ENCODE measurements at places on chromosomes 16 and 17.

DNA sequence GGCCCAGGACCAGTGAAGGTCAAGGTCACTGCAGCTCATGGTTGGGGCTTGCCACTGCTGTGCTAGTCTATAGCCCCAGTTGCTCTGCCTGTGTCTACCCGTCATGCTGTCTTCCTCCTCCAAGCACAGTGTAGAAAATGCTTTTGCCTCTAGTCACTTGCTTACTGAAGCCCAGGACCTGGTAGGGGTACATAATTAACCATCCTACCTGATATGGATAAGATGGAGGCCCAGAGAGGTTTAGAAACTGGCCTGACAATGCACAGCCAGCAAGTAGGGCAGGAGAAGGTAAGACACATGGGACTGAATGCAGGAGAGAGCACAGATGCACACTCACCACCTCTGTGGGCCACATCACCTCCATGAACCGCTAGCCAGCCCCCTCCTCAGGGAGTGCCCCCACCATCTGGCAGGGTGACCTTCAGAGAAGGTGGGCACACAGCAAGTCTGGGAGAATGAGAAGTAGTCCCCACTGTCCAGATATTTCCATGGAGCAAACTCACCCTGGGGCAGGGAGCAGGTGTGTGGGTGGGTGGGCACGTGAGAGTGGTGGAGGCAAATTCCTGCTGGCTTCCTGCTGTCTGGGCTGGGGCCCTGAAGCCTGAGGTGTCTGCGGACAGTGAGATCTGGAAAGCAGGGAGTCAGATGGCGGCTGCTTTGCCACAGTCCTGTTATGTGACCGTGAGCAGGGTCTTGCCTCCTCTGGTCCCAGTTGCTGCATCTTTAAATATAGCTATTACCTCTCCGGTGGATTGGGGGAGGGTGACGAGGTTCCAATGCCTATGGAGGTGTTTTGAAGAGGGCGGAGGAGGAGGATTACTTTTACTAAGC, 1.0 kb downstream of the CX3CL1 start:
- no peak for DNase-seq
- no peak overlapping the region for H3K4me3 ChIP-seq
- H3K27ac ChIP-seq, result no peak overlapping the region
- H3K36me3 ChIP-seq, result no peaks in the 10 kb centered on the region

DNA sequence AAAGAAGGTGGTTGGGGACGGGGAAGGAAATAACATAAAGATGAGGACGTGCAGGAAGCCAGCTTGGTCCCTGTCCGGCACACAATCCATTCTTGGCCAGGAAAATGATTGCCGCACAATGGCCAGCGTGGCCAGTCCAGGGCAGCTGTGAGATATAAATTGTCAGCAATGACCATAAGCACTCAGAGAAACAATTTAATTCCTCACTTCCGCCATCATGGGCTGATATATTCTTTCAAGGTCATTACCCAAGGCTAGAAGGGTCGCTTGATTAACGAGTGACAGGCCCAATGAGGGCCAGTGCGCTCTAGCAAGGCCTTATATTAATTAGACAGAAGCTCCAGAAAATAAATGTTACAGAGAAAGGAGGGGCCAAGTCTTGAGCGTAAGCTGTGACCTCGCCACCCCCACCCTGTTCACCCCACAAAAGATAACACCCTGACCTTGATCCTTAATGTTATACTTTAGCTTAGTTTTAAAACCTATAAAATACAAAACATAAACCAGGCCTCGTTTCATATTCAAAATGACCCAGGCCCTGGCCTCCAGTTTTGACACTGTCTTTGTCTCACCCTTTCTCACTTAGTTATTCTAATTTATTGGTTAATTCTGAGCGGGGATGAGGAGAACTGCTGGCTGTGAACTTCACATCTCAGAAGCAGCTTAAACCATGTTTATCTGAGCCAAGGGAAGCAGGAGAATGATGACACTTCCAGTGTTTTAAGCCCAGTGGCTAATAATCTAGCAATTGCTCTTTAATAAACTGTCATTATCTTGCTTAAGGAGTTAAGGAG, 478.3 kb upstream of the ZFHX3 start:
- no peak for DNase-seq
- H3K27me3 ChIP-seq, result no peaks in the 10 kb centered on the region
- no peaks in the 10 kb centered on the region for H3K36me3 ChIP-seq
- no peaks in the 10 kb centered on the region for H3K4me1 ChIP-seq
- H3K4me3 ChIP-seq, result no peak overlapping the region
- no peak overlapping the region for H3K27ac ChIP-seq

- H3K27me3 ChIP-seq, result no peaks in the 10 kb centered on the region
- no peak overlapping the region for H3K4me3 ChIP-seq
- H3K36me3 ChIP-seq, result no peaks in the 10 kb centered on the region
- H3K4me1 ChIP-seq, result 0 out of 2 replicates have a peak, but pooled peaks cover 3% of the 10 kb centered on the region
- no peak for DNase-seq
These were observed 77.0 kb upstream of the TNRC6C start for GRCh38 chr17:77881545-77881944.

GRCh38 chr16:3716831-3717234, 491 bp downstream of the TRAP1 start:
- no peak for DNase-seq
- H3K36me3 ChIP-seq, result no peaks in the 10 kb centered on the region
- no peaks in the 10 kb centered on the region for H3K27me3 ChIP-seq
- peaks cover 1% of the 10 kb centered on the region for H3K4me1 ChIP-seq

DNA sequence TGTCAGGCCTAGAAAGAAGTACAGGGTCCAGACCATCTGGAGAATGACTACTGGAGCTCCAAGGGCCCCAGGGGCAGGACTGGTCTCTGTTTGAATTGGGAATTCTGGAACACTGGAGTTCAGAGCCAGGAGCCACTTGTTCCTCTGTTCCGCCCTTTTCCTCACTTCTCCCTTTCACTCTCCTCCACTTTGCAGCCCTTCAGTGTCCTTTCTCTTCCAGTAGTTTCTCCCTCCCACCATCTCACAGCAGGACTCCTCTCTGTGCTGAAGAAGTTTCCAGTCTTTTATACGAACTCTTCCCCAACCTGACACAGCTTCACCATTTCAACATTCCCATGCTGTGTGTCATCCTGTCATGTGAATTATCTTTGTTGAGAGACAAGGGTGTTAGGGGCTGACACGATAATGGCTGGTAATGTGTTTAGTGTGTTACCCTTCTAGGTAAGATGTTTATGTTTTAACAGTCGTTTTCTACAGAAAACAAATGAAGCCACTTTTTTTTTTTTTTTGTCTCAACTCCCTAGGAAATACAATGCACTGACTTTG, 180.3 kb upstream of the MYOCD start:
- no peaks in the 10 kb centered on the region for H3K4me1 ChIP-seq
- no peak overlapping the region for H3K27ac ChIP-seq
- no peak overlapping the region for H3K4me3 ChIP-seq
- no peak for DNase-seq
- no peaks in the 10 kb centered on the region for H3K27me3 ChIP-seq
- no peaks in the 10 kb centered on the region for H3K36me3 ChIP-seq

DNA sequence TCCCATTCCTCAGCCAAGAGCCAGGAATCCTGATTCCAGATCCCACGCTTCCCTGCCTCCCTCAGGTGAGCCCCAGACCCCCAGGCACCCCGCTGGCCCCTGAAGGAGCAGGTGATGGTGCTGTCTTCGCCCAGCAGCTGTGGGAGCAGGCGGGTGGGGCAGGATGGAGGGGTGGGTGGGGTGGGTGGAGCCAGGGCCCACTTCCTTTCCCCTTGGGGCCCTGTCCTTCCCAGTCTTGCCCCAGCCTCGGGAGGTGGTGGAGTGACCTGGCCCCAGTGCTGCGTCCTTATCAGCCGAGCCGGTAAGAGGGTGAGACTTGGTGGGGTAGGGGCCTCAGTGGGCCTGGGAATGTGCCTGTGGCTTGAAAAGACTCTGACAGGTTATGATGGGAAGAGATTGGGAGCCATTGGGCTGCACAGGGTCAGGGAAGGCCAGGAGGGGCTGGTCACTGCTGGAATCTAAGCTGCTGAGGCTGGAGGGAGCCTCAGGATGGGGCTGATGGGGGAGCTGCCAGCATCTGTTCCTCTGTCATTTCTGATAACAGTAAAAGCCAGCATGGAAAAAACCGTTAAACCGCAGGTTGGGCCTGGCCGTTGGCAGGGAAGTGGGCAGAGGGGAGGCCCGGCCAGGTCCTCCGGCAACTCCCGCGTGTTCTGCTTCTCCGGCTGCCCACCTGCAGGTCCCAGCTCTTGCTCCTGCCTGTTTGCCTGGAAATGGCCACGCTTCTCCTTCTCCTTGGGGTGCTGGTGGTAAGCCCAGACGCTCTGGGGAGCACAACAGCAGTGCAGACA, at the start of gene SPN:
TSS of gene SPN (plus strand) at position 232 of the 791 bp plus-strand sequence. CDS start at position 714, 482 bp downstream.
- H3K4me1 ChIP-seq, result peaks cover 12% of the 10 kb centered on the region
- H3K27me3 ChIP-seq, result no peaks in the 10 kb centered on the region
- H3K4me3 ChIP-seq, result no peak within 1 kb of the TSS
- no peak for DNase-seq

- H3K27ac ChIP-seq, result no peak overlapping the region
- no peaks in the 10 kb centered on the region for H3K36me3 ChIP-seq
- no peak for DNase-seq
- no peak overlapping the region for H3K4me3 ChIP-seq
- no peaks in the 10 kb centered on the region for H3K4me1 ChIP-seq
These were observed 189.9 kb downstream of the NTN1 start for GRCh38 chr17:9211133-9211765.

GRCh38 chr16:61842666-61843065, 193.6 kb downstream of the CDH8 start:
- no peaks in the 10 kb centered on the region for H3K27me3 ChIP-seq
- H3K36me3 ChIP-seq, result no peaks in the 10 kb centered on the region
- H3K4me1 ChIP-seq, result no peaks in the 10 kb centered on the region
- H3K4me3 ChIP-seq, result no peak overlapping the region
- no peak for DNase-seq
- H3K27ac ChIP-seq, result no peak overlapping the region

Measured in iPS DF 6.9 (cell line).